IMR-90 (cell line): ENCODE measurements at places on chromosomes 1 and 21.

DNA sequence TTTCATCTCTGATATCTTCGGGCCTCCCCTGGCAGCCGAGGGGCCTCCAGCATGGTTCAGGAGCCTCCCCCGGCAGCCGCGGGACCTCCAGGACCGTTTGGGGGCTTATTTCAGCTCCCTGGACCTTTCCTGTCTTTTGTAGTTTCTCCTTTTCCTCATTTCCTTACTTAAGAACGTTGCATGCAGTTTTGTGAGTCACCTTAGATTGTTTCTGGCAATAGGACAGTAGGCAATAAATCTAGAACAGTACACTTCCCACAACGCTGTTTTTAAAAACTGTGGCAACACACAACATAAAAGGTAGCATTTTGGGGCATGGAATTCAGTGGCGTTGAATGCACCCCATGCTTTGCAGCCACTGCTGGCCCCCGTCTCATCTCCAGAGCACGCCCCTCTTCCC lies 24.4 kb downstream of the FAAP20 start:
- DNase-seq: peak; percentile 58

- DNase-seq: no peak
Measured at GRCh38 chr1:55143684-55144083, 71.5 kb downstream of the USP24 start.

GRCh38 chr1:167681024-167681423 lies 40.8 kb upstream of the MPZL1 start:
- DNase-seq: no peak

- peak; percentile 39 for DNase-seq
Measured at GRCh38 chr1:84347932-84348555, 46.5 kb downstream of the SAMD13 start.

DNA sequence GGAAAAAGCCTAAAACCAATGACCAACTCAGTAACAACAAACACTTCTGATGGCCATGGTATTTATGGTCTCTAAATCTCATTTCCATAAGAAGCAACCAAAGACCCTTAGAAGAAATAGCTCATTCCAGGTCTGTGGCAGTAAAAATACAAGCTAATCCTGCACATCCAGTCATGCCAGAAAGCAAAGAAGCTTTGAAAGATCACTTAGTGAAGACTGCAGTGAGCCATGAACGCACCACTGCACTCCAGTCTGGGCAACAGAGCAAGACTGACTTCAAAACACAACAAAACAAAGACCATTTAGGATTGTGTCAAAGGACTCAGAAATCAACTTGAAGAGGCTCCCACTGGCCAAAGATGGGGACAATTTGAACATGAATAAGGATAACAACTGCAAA lies 18.4 kb upstream of the ELK4 start:
- no peak for DNase-seq

- no peak for DNase-seq
Measured at GRCh38 chr1:76871355-76871974, 4.2 kb downstream of the ST6GALNAC5 start.

GRCh38 chr1:20485527-20486456 lies at the start of gene CAMK2N1:
Gene CAMK2N1, minus strand, starts transcription at chr1:20486210. Its CDS starts 831 bp downstream, at chr1:20485379.
- DNase-seq: peak; percentile 67

- DNase-seq: no peak
Measured at GRCh38 chr1:225849925-225850324, 32.3 kb downstream of the TMEM63A start.

DNA sequence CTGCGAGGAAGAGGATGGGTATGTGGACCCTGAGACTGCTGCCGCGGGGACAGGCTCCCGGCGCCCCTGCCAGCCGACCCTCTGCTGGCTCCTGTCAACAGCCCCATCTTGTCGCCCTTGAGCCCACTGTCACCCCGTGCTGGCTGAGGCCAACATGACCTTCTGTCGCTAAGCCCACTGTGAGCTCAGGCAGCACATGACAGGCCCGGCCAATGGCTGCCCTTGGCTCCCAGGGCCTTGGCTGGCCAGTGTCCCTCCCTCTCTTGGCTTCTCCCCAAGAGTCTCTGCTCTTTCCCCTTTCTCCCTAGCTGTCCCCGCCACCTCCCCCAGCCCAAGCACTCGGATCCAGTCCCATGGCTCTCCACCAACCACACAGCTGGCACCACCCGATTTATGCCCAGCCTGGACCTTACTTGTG lies 3.5 kb downstream of the PEX10 start:
- DNase-seq: no peak

GRCh38 chr1:93369734-93370133 lies 24.0 kb downstream of the DR1 start:
- no peak for DNase-seq

DNA sequence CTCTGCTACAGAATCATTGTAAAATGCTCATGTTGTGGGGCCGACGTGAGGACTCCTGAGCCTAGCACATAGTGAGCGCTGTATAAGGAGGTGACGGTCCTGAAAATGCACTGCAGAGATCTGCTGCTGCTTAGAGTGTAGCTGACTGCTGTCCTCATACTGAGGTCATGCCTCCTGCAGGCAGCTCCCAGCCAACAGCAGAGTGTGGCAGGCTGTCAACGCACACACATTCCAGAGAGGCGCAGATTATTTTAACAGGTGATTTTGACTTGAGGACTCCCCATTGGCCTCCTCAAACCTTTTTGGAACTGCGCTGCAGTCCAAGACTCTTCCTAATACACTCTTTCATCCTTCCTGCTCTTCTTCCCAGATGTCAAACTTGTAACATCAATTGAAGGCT lies 119.8 kb upstream of the KCNJ6 start:
- DNase-seq: no peak

DNA sequence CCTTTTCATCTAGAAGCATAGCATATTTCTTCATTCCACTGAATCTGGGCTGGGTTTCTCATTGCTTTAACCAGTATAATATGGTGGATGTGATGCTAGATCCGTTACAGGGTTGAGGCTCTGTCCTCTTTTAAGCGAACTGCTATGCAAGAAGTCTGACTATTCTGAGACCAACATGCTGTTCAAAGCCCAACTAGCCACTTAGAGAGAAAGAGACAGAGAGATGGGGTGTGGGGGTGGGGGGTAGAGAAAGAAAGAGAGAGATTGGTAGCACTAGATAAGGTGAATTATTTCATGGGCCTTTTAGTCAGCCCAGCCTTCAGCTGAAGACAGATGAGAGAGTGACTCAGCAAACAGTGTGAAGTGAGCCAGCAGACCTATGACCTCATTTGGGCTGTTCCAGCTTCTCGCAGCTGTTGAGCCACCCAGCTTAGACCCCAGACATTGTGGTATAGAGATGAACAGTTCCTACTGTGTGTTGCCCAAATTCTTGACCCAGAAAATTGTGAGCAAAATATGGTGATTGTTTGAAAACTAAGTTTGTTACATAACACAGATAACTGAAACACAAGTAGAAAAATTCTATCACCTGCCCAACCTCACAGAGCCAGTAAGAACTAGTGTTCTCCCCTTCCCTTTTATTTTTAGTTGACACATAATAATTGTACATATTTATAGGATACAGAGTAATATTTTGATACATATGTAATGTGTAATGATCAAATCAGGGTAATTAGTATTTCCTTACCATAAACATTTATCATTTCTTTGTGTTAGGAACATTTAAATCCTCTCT lies 40.7 kb upstream of the PRKACB start:
- peak; percentile 93 for DNase-seq

DNA sequence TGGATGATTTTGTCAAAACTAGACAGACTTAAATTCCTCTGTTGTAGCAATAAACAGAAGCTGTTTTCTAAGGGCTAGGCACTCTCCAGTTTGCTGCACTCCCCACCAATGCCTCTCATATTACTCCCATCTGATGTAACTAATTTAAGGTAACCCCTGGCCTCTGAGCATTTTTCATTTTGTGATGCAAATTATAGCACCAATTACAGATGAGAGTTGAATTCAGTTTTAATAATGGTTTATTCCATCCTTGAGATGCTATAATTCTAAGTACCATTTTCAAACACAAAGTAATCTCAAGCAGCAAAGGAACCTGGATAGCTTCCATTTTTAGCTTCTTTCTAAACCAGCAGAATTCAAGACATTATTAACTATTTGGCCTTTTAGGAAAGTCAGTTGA lies 280.4 kb upstream of the DAB1 start:
- no peak for DNase-seq

DNA sequence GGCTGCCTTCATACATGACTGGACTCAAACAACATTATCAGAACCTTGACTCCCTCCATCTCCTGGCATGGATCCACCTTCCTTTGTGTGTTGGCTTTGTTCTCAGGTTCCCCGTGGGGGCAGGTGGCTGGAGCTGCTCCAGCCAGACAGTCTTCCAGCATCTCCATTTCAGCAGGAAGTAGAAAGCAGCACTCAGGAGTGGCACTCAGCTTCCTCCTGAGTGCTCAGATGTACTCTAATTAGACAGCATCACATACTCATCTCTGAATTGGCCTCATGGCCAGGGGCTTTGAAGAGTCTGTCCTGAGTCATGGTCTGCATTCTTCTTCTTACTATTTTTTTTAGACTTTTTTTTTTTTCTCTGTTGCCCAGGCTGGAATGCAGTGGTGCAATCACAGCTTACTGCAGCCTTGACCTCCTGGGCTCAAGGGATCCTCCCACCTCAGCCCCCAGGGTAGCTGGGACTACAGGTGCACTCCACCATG lies 27.9 kb downstream of the OVAAL start:
- peak; percentile 80 for DNase-seq

DNA sequence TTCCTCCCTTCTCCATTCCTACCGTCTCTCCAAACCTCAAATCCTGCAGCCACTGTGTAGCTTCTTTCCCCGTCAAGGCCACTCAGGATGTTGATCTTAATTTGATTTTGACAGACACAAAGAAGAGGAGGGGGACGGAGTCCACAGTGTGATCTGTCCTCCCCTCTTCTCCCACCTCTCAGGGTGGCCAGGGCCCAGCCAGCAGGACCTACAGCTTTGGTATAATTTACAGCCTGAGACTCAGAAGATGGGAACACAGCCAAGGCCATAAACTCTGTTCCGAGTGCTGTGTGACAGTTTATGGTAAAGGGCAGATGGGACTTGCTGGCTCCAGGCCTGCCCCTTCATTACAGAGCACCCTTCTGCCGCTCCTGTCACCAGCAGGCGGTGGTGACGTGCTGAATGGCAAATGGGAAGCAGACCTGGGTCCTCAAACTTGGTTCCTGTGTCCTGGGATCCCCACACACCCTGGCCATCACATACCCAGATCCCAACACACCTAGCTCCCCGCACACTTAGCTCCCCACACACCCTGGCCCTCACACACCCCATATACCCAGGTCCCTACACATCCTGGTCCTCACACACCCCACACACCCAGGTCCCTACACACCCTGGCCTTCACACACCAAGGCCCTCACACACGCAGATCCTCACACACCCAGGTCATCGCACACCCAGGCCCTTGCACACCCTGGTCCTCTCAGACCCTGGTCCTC lies 71.6 kb downstream of the CD2 start:
- DNase-seq: no peak

DNA sequence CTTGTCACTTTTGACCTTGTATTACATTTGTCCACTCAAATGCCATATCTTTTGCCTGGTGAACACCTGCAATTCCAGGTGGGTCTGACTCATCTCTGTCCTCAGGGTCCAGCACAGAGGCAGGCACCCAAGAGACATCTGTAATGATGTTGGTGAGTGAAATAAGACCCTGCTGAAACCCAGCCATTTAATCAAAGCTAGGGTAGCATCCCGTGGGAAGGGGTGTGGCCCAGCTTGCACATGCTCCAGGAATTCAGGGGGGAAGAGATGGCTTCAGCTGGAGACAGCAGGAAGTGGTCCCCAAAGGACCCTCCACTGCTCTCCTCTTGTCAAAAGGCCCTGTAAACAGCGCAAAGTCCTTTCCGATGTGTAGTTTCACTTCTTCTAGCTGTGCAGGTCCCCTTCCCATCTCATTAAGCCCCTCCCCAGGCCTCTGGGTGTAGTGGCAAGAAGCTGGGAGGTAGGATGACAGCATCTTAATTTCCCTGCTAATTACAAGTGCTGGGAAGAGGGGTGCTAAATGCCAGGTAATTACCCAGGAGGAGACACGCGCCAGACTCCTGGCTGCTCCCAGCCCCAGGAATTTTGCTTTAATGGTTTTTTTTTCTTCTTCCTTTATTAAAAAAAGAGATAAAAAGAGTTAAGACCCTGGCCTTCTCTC lies 54.4 kb upstream of the TRABD2B start:
- DNase-seq: no peak

GRCh38 chr1:156746728-156747631 lies 4.5 kb downstream of the HDGF start:
- DNase-seq: peak; percentile 90

GRCh38 chr1:171800851-171801250 lies 19.4 kb downstream of the METTL13 start:
- DNase-seq: no peak

- DNase-seq: no peak
Measured at GRCh38 chr1:17187051-17187450, 17.9 kb upstream of the PADI1 start.

GRCh38 chr1:26752519-26752918 lies 35.2 kb upstream of the PIGV start:
- DNase-seq: no peak

DNA sequence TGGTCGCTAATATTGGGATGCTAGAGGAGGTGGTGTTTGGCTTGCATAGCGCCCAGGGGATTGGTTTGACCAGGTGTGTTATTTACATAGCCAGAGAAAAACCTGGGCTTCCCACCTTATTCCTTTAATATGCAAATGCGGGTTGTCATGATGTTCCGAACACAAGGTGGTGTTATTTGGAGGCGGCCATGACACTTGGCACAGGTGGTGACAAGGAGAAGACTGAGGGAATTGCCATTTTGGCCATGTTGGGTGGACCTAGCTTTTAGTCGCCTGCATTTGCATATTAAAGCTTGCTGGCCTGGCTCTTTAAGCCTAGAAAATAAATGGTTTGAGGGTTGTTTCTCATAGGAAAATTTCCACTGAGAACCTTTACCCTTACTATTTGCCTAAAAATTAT lies 490.5 kb downstream of the SIPA1L2 start:
- DNase-seq: no peak

DNA sequence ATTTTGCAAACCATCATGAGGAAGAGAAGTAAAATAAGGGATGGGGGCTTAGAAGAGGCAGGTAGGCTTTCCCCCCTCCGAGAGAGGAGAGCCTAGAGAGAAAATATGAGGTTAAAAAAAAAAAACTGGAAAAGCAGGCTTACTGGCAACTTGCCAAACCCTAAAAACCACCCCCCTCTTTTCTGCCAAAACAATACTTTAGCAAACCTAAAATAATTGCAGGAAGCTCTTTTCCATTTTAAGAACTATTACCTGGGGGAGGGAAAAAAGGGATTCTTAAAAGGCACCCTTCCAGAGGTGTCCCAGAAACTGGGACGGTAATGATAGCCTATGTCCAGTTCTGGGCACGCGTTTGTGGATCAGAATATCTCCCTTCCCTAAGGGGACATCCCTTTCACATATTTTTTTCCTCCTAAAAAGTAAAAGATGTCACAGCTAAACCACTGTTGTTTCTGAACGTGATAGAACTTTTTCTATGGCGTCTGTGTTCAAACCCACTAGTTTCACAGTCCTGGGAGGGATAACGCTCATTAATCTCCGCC lies 1.1 kb upstream of the NFIA start:
- DNase-seq: no peak

- DNase-seq: no peak
Measured at GRCh38 chr1:212700223-212700891, 717 bp upstream of the BATF3 start.
